ENCODE measurements at places on chromosomes 7 and 10.

DNA sequence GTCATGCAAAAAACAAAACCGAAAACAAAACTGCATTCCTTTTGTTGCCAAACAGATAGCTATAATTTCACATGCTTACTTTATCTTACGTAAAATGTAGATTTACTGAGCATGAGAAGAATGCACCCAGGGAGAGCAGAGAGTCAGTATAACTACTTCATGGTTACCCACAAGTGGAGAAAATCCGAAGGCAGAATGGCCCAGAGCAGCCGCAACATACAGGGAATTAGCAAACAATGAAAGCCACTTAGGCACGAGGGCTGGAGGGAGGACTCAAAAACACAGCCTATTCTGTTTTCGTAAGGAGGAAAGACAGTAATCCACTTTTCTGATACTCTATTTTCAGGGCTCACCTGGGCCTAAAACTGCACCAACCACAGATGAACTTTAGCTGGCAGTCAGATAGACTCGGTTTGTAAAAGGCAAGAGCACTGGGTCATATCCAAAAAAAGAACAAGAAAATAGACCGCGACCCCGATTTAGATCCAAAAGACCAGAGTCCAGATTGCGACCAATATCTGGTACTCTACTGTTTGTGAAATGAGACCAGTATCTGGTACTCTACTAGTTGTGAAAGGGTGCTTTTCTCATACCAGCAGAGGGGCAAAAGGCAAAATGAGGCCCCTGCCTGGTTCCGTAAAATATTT, 1.3 kb downstream of the ITPRIP start:
- DNase-seq: no peak

DNA sequence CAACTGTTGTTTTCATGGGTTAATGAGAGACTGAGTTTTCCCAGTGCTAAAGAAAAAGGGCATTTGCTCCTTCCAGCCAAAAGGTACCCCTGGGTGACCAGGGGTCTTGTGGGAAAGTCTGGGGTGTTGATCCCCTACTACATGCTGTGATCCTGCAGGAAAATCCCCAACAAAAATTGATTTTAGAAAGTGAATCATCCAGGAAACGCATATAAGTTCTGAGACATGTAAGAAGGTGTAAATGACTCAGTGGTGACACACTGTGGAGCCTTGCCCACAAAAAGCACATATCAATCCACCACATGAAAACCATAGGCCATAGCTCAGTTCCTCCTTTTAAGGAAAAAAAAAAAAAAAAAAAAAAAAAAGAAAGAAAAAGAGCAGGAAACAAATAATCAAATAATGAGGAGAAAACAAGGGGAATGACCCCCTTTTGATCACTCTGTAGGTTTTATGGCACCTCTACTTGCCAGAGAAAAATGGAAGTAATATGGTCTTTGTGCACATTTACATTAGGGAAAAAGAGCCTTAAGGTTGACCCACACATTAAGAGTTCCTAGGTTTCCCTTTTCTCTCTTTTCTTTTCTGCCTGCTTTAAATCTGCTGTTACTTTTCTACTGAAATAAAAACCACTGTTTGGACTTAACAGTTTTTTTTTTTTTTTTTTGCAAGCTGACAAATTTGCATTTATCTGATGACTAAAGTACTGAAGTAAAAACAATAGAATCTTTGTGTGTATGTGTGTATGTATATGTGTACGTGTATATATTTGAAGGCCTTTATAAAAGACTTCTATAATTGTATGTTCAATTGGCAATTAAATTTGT, 386.0 kb downstream of the KIF20B start:
- no peak for DNase-seq

- no peak for DNase-seq
Measured at GRCh38 chr7:76515999-76516443, 5.7 kb downstream of the UPK3B start.

- no peak for DNase-seq
Measured at GRCh38 chr7:157729566-157729965, 392.8 kb downstream of the DNAJB6 start.

DNA sequence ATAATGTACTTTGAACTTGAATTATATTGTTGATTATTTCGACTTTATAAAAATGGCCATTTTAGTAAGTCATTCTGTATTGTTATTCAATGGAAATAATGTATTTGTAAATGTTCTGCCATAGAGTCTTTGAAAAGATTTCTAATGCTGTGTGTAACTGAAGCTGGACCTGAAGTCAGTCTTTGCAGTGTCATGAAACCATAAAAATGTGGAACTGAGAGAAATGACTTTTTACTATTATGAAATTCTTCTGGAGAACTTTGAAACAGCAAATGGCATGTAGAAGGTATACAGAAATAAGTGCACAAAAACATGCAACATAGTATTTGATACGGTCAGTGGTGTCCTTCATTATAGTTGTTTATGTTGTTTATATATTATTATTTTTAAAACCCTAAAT, 59.7 kb upstream of the ADRA2A start:
- no peak for DNase-seq

- DNase-seq: no peak
Measured at GRCh38 chr10:90227217-90227656, 525.8 kb downstream of the KIF20B start.
